ENCODE measurements at places on chromosomes 12 and 14.

GRCh38 chr12:1552171-1552570, 42.2 kb downstream of the FBXL14 start:
- DNase-seq = no peak

DNA sequence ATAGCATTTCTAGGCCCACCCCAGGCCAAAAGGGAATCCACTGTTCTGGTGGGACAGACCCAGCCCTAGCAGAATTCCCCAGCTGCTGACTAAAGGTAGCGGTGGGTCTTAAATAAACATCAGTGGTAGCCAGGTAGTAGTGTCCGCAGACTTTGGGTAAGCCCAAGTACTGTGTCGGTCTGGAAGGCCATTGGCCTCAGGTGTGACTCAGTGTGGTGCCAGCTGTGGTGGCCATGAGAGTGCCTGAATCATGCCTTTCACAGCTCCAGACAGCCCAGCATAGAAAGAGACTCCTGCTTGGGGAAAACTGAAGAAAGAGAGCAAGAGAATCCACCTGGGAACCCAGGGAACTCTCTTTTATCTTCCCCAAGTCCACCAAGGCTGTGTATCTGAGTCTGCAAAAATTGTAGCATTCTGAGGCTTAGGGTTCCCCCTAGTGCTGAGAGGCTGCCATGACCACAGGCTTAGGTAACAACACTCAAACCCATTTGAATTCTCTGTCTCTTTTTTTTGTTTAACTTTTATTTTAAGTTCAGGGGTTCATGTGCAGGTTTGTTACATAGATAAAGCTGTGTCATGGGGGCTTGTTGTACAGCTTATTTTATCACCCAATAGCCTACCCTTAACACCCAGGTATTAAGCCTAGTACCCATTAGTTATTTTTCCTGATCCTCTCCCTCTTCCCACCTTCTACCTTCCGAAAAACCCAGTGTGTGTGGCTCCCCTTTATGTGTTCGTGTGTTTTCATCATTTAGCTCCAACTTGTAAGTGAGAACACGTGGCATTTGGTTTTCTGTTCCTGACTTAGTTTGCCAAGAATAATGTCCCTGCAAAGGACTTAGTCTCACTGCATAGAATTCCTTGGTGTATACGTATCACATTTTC, 16.7 kb upstream of the CD163L1 start:
- no peak for DNase-seq

DNA sequence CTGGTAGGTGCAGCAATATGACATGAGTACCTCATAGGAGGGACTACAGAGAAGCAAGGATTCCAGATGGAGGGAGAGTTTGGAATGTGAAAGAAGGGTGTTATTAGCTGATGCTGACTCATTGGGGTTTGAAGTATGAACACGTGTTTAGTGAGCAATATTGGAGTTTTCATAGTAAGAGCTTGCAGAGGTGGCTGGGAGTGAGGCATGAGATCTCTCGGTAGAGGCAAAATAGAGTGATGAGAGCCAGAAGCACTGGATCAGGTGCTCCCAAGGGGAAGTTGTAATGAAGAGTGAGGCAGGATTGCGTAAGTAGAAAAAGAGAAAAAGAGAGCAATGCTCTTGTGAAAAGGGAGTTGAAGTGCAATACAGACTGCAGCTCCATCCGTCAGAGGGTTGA, 42.1 kb downstream of the MGST1 start:
- DNase-seq = no peak

GRCh38 chr14:96095058-96095457, 55.9 kb downstream of the C14orf132 start:
- DNase-seq = no peak

DNA sequence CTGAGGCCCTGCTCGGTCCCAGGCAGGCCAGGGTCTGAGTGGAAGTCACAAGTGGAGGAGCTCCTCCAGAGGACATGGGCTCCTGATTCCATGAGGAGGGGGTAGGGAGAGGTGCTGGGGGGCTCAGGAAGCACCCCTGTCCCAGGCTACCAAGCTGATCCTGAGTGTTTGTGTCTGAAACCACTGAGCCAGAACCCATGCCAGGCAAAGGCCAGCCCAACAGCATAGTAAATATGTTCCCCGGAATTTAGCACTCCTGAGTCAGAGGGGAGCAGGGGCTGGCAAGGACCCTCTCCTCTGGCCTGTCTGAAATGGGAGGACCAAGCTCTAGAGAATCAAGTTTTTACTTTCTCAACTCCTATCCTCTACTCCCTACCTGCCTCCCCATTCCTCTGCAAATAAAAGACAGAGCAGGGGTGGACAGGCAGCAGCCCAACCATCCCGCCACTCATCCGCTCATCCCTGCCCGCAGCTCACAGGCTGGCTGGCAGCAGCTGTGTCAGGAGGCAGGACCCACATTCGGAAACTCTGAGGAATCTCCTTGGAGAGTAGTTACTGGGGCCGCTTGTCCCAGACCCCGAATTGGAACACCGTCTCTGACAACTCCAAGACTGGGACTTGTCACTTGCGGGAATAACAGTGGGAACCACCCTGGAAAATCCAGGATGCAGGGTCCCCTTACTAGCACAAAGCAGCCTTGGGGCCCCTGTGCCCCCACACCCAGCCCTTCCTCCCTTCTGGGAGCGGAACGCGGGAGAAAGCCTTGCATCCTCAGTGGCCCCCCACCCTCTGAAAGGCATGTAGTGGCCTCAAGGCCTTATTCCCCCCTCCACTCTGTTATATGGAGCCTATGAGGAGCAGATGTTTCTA, 102.5 kb downstream of the ZFP36L1 start:
- no peak for DNase-seq

DNA sequence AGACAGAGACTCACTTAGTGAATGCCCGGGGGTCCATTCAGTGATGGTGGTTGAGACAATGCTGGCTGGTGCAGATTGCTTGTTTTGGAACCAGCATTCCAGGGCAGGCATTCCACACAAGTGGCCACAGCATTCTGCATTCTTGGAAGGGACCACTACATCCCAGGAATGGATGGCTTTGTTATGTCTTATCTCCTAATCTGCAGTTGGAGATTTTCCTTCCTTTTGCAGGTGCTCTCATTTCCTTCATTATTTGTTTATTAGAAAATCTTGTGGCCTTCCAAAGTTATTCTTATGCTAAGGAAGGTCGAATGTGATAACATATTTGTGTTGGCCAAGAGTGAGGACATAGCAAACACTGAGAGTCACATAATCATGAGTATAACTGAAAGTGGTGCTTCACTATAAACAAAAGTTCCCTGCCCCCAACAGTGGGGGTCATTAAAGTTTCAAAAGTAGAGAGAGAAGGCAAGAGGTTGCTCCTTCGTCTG, 66.0 kb downstream of the BMP4 start:
- DNase-seq = no peak

DNA sequence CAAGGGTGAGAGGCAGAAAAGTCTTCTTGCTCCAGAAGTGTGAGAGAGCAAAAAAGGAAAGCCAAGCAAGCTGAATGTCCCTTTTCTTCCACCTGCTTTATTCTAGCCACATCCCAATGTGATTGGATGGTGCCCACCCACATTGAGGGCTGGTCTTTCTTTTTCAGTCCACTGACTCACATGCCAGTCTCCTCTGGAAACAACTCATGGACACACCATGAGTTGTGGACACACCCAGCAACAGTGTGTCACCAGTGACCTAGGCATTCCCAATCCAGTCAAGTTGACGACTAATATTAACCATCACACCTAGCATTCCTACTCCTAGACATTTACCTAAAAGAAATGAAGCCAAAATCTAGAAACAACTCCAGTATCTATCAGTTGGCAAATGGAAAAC, 7.2 kb upstream of the DICER1 start:
- DNase-seq = no peak

GRCh38 chr14:105067140-105067968, 2.1 kb upstream of the GPR132 start:
- no peak for DNase-seq

- DNase-seq = no peak
These were observed 391.7 kb downstream of the TMEM117 start for GRCh38 chr12:44227616-44228015.

- no peak for DNase-seq
These were observed 81.6 kb downstream of the LLPH start for GRCh38 chr12:66048835-66049537.

GRCh38 chr14:22002860-22003284, 329.3 kb upstream of the OR4E1 start:
- DNase-seq = no peak

DNA sequence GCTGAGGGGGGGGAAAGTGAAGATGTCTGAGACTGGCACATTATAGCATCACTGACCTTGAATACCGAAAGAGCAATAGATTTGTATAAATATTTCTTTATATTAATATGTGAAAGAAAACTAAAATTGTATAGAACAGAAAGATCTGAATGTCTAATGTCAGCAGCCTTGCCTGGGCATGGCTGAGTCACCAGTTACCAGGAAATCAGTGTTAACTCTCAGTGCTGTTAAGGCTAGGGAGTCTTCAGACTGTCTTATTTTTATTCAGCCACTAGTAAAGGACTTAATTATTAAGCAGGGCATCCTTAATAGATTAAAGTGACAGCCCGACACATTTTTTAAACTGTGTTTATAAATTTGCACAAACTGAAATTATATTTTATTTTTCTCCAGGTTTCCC, 122.9 kb upstream of the AEBP2 start:
- DNase-seq = no peak

- no peak for DNase-seq
These were observed 35.3 kb downstream of the NUBPL start for GRCh38 chr14:31596342-31597095.

- no peak for DNase-seq
These were observed 20.3 kb upstream of the FOXG1 start for GRCh38 chr14:28746247-28746646.

- DNase-seq = no peak
These were observed 30.9 kb downstream of the BTBD7 start for GRCh38 chr14:93301821-93302447.

DNA sequence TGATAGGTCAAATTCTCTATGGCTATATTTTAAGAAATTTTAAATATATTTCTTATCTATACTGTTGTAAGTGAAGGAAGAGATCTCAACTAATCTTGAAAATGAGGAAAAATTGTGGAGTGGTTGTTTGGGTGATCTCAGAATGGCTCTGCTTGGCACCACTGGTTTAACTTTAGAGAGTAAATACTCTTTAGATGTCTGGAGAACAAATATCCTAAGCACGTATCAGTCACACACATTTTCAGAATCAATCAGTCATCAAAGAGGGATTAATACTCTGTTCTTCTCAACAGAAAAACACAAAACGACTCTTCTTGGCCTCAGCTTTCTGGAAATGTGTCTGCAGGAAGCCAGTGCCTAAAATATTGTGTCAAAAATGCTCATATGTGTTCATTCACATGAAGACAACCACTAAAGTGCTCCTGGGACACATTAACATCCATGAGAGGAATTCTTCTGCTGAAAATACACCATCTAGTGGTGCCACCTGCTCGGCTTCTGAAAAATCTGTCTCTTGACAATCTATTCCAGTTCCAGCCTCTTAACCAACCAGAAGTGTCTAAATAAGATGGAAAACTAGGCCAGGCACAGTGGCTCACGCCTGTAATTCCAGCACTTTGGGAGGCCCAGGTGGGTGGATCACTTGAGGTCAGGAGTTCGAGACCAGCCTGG, 81.1 kb upstream of the CCDC198 start:
- DNase-seq = no peak

DNA sequence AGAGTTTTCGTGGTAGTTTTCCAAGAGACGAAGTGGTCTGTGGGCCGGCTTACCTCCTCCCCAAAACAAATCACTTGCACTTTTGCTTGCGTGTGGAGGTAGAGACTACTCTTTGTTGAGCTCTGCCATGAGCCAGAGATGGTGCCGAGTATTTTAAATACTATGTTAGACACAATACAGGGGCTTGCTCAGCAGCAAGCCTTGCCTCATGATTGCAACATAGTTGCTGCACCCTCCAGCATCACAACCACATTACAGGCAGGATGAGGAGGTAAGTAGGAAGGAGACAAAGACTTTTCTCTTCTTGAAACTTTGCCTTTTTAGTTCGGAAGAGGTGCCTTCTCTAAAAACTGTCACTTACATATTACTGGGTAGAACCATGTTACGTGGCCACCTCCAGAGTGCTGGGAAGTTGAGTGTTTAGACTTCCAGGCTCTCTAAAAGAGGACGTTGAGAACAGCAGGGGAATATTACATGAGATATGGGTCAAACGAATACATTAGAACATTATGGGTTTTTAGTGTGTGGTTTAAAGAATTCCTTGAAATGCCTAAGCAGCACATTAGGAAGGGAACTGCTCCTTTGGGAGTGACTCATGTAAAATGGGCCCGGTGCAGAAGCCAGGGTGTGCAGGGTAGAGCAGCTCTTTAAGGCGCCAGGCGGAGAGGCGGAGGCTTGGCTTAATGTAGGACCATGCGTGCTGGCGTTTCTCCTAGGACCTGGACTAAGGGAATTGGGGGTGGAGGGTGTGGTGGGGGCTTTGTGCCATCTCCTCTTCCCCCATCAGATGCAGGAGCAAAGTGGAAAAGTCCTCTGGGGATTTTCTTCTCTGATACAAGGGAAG, 110.6 kb upstream of the PRMT8 start:
- DNase-seq = no peak

DNA sequence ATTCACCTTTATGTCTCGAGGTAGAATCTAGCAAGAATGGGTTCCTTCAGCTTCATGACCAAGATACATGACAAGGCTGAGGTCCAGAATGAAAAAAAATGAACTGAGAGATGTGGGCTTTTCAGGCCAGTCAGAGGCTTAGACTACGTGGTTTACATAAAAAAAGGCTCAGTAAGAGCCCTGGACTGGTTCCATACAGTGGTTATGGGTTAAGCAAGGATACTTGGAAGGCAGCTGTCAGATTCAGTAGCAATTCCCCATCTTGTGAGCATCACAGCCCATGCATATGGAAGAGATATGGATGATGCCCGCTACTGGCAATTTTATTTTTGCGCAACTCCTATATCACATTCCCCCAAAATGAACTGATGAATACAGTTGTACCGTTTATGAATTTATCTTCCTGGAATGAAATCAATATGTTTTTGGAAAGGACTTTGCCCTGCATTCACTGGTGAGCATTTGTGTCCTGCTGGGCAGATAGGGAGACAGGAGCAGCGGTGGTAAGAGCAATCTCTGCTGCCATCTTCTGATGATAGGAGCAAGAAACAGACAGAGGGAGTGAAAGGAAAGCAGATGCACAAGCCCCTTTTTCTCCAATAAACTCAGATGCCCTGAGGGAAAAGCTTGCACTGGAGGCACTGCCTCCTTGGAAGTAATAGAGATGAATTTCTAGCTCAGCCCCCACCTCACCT, 280.4 kb downstream of the GALC start:
- no peak for DNase-seq

Data from cerebellar nuclear complex (tissue), 1 donor.